Ovary (tissue), 10 donors: ENCODE measurements at places on chromosomes 11 and 22. TPM values are rescaled to one million over a fixed set of nuclear protein-coding genes. Genes with fewer than 3 reads are reported as not detected.

DNA sequence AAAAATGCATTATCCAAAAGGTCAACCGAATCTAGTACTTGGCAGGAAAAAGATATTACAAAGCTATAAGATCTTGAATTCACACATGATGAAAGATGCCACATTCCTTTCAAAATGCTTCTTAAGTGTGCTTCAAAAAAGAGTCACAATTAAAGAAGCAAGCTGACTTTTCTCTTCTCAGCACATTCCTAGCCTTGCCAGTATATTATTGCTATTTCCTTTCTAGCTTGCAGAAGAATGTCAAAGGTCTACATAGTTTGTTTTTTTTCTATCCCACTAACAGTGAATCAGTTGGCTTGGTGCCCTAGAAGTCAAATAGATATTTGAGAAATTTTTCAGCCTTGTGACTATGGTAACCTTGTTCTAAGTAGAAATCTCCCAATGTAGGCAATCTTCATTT, 56.8 kb downstream of the GUCY1A2 start:
- no peak for DNase-seq

DNA sequence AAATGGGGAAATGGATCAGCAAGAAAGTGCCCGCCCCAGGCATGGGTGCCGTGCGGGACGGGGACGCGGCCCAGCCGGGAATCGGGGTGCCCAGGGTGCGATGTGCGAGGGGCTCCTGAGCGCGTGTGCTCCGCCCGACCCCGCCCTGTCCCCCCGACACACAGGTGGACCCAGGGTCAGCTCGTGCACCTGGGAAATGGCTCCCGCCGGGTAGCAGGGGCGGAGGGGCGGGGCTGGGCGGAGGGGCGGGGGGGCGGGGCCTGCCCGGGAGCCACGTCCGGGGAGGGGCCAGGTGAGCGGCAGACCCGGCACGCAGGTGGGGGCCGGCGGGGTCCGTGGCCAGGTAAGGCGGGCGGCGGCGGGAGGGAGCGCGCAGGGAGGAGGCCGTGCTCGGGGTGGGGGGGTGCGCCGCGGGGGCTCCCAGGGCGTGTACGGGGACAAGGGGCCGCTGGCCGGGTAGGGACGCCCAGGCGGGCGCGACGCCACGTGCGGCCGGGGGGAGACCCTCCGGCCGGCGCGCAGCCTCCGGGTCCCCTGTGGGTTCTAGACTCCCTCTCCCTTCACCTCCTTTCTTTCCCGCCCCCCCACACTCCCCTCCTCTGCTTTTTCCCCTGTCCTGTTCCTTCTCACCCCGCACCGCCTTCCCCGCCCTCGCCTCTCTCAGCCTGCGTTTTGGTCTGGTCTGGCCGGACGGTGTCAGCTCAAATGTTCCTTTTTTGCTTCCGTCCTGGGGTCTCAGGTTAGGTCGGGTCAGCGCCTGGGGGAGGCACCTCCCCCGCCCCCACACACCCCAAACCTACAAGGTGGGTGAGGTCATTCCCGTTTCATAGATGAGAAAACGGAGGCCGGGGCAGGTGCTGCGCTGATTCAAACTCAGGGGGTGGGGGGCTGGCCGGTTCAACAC, at the start of gene ARHGAP8:
TSS of gene ARHGAP8 (plus strand) at position 291 of the 904 bp plus-strand sequence. CDS start 33,953 bp downstream, outside the sequence.
- no peak for DNase-seq

DNA sequence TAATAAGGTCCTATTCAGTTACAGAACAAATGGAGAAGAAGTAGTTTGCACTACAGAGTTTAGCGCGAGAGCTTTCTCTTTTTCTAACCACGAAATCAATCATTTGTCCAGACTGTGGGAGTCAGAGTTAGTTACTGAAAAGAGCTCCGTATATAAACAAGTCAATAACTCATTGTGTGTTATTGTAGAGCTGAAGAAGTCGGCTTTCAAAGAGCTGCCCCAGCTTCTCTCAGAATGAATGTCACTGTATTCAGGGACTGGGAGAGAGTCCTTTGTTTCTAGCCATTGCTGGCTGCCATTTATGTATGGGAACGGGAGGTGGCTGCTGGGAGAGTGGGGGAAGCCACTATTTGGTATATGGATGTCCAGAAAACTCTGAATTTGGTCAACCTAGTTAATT, 227.8 kb downstream of the DCDC1 start:
- DNase-seq, result no peak

DNA sequence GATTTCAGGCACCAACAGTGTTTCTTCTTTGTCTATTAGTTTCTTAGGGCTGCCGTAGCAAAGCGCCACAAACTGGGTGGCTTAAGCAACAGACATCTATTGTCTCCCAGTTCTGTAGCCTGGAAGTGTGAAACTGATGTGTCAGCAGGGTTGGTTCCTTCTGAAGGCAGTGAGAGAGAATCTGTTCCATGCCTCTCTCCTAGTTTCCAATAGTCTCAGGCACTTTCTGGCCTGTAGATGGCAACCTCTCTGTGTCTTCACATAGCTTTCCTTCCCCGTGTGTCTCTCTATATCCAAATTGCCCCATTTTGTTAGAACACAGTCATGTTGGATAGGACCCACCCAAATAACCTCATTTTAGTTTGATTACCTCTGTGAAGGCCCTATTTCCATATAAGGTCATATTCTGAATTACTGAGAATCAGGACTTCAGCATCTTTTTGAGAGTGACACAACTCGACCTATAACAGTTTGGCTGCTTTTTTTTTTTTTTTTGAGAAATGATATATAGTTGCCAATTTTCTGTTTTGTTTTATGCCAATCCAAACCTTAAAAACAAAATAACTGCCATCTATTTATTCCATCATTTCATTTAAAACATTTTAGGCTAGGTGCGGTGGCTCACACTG, 108.2 kb downstream of the SLC36A4 start:
- DNase-seq, result no peak

DNA sequence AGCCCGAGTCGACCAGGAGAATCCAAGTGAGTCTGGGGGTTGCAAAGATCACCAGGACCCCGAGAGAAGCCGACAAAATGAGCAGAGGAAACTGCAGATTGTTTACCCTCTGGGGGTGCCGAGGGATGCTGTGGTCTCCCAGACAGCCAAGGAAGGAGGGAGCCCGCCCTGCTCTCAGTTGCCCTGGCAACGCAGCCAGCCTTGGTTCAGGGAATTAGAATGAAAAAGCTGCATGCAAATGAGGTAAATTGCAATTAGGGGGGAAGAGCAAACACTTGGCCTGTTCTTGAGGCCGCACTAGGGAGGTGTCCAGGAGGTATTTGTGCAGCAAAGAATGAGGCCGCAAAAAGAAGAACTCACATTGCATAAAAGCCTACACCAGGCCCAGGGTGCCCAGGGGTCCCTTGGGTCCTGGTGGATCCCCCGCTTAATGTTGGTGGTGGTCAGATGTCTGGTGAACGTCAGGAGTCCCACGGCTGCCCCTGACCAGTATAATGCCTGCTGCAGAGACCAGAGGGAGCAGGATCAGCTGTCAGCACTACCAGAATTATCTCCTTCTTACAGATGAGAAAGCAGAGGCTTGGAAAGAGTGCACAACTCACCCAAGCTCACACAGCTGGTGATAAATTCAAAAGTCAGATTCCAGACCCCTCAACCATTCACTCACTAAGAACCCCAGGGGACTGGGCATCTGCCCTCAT, 40.3 kb upstream of the ATXN10 start:
- DNase-seq, result no peak

PLCB3 gene
- total RNA-seq, result 17.8 TPM
